ENCODE measurements at places on chromosomes 4 and X. TPM values are rescaled to one million over a fixed set of nuclear protein-coding genes. Genes with fewer than 3 reads are reported as not detected.

GRCh38 chr4:92339676-92340075 lies 35.9 kb downstream of the GRID2 start:
- H3K36me3 ChIP-seq = no peaks in the 10 kb centered on the region
- H3K27me3 ChIP-seq = no peaks in the 10 kb centered on the region
- H3K4me3 ChIP-seq = no peak overlapping the region
- ATAC-seq = no peak

The ARSD gene
- 2.5 TPM for total RNA-seq

- H3K27ac ChIP-seq = no peak overlapping the region
- no peaks in the 10 kb centered on the region for H3K27me3 ChIP-seq
- no peak for ATAC-seq
- H3K36me3 ChIP-seq = no peaks in the 10 kb centered on the region
- H3K4me1 ChIP-seq = peaks cover 27% of the 10 kb centered on the region
These were observed 15.8 kb upstream of the IL21 start for GRCh38 chr4:122636697-122637096.

- no peaks in the 10 kb centered on the region for H3K36me3 ChIP-seq
- no peak overlapping the region for H3K27ac ChIP-seq
- peaks cover 23% of the 10 kb centered on the region for H3K27me3 ChIP-seq
These were observed 15.0 kb upstream of the RAI2 start for GRCh38 chrX:17876135-17876534.

The C4orf17 gene
- total RNA-seq = not detected

The MAGEB4 gene
- not detected for total RNA-seq

DNA sequence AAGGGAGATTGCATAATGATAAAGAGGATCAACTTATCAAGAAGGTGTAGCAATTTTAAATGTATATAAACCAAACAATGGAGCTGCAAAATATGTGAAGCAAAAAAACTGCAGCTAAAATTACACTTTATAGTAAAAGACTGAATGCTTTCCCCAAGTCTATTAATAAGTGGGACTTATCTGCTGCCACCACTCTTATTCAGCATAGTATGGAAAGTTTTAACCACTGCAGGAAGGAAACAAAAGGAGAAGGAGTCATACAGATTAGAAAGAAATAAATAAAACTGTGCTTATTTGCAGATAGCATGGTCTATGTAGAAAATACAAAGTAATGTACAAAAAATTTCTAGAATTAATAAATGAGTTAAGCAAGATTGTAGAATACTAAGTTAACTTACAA lies 94.1 kb upstream of the GK2 start:
- H3K36me3 ChIP-seq = no peaks in the 10 kb centered on the region
- H3K4me3 ChIP-seq = no peak overlapping the region
- H3K4me1 ChIP-seq = no peaks in the 10 kb centered on the region
- ATAC-seq = no peak
- no peak overlapping the region for H3K27ac ChIP-seq
- peaks cover 3% of the 10 kb centered on the region for H3K27me3 ChIP-seq

The AKAP14 gene
- not detected for total RNA-seq

- H3K4me1 ChIP-seq = no peaks in the 10 kb centered on the region
- H3K4me3 ChIP-seq = no peak overlapping the region
- H3K27me3 ChIP-seq = peaks cover 15% of the 10 kb centered on the region
- H3K27ac ChIP-seq = no peak overlapping the region
- ATAC-seq = no peak
These were observed 23.9 kb downstream of the SCD5 start for GRCh38 chr4:82774711-82775171.

The TLR10 gene
- total RNA-seq = 0.19 TPM

The KIAA1210 gene
- not detected for total RNA-seq

DNA sequence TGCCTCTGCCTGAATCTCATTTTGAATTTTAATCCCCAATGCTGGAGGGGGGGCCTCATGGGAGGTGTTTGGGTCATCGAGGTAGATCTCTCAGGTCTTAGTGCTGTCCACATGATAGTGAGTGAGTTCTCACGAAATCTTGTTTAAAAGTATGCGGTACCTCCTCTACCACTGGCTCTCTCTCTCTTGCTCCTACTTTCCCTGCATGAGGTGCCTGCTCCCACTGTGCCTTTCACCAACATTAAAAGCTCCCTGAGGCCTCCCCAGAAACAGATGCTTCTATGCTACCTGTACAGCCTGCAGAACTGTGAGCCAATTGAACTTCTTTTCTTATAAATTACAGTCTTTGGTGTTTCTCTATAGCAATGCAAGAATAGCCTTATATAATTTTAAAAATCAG lies 560.7 kb upstream of the CPEB2 start:
- H3K27ac ChIP-seq = no peak overlapping the region
- H3K36me3 ChIP-seq = no peaks in the 10 kb centered on the region
- no peaks in the 10 kb centered on the region for H3K4me1 ChIP-seq
- no peaks in the 10 kb centered on the region for H3K27me3 ChIP-seq

The GRPR gene
- not detected for total RNA-seq

- no peak overlapping the region for H3K4me3 ChIP-seq
- peaks cover 4% of the 10 kb centered on the region for H3K27me3 ChIP-seq
- H3K27ac ChIP-seq = no peak overlapping the region
- ATAC-seq = no peak
- no peaks in the 10 kb centered on the region for H3K4me1 ChIP-seq
These were observed 204.8 kb downstream of the LDB2 start for GRCh38 chr4:16693641-16694040.

- H3K36me3 ChIP-seq = no peaks in the 10 kb centered on the region
- peak overlapping the region; percentile 62 for H3K4me3 ChIP-seq
- no peak overlapping the region for H3K27ac ChIP-seq
- no peak for ATAC-seq
- H3K4me1 ChIP-seq = peaks cover 7% of the 10 kb centered on the region
These were observed 660 bp upstream of the COL25A1 start for GRCh38 chr4:109303140-109303496.

The PAK3 gene
- total RNA-seq = 0.67 TPM

GRCh38 chr4:152784490-152785350 lies 5.0 kb downstream of the ARFIP1 start:
- peaks cover 26% of the 10 kb centered on the region for H3K4me1 ChIP-seq
- no peak overlapping the region for H3K4me3 ChIP-seq
- no peak for ATAC-seq
- H3K36me3 ChIP-seq = peaks cover 4% of the 10 kb centered on the region
- H3K27ac ChIP-seq = no peak overlapping the region
- H3K27me3 ChIP-seq = no peaks in the 10 kb centered on the region

The ZDHHC15 gene
- not detected for total RNA-seq

DNA sequence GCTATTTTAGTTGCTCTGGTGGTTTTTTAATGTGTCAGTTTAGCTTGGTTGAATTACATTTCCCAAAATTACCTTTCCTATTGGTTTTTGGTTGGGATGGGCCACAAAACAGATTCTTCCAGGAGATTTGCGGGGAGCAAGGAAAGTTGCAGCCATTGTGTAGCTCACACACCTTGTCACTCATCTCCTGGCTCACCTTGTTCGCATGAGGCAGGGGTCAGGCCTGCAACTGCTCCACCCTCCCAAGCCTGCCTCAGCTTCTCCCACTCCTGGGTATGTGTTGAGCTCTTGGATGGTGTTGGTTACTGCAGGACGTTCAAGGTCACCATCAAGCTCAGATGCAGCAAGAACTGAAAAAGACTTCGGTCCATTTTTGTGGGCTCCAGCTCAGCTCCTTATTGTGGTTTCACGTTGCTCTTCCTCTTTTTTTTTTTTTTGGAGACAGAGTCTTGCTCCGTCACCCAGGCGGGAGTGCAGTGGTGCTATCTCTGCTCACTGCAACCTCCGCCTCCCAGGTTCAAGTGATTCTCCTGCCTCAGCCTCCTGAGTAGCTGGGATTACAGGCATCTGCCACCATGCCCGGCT lies 95.6 kb upstream of the METTL14 start:
- peaks cover 10% of the 10 kb centered on the region for H3K36me3 ChIP-seq
- peaks cover 9% of the 10 kb centered on the region for H3K27me3 ChIP-seq
- H3K4me1 ChIP-seq = peaks cover 9% of the 10 kb centered on the region

The TKTL1 gene
- 0.54 TPM for total RNA-seq

- no peaks in the 10 kb centered on the region for H3K27me3 ChIP-seq
- ATAC-seq = no peak
- H3K4me3 ChIP-seq = no peak overlapping the region
- no peak overlapping the region for H3K27ac ChIP-seq
- H3K36me3 ChIP-seq = no peaks in the 10 kb centered on the region
These were observed 18.4 kb upstream of the DDX60 start for GRCh38 chr4:168336837-168337549.

- no peak overlapping the region for H3K4me3 ChIP-seq
- H3K36me3 ChIP-seq = no peaks in the 10 kb centered on the region
- H3K27ac ChIP-seq = no peak overlapping the region
- H3K27me3 ChIP-seq = no peaks in the 10 kb centered on the region
- H3K4me1 ChIP-seq = peaks cover 6% of the 10 kb centered on the region
These were observed 33.4 kb upstream of the SRD5A3 start for GRCh38 chr4:55312489-55313101.

DNA sequence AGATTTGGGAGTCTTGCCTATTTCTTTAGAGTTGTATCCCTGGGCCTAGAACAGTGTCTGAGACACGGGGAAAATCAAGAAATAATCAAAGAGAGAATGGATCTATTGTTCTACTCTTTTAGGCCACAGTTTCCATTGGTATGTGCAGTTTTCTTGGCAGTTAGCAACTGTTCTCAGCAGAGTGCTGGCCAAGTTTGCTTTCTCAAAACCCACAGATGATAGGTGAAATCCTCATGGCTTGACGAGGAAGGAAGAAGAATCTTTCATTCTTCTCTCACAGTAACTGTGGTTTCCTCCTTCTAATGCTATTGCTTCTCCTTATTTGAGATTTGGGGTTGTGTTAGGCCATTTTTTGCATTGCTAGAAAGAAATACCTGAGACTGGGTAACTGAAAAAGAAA lies 42.2 kb downstream of the AGA start:
- H3K4me1 ChIP-seq = peaks cover 31% of the 10 kb centered on the region
- H3K36me3 ChIP-seq = no peaks in the 10 kb centered on the region
- peak overlapping the region; percentile 6 for H3K4me3 ChIP-seq
- H3K27ac ChIP-seq = no peak overlapping the region

GRCh38 chrX:72137846-72138495 lies 6.3 kb upstream of the RTL5 start:
- H3K36me3 ChIP-seq = peaks cover 14% of the 10 kb centered on the region
- H3K4me1 ChIP-seq = peaks cover 6% of the 10 kb centered on the region
- ATAC-seq = no peak
- H3K27ac ChIP-seq = no peak overlapping the region

The ZBED1 gene
- total RNA-seq = 27.4 TPM

- H3K4me3 ChIP-seq = no peak overlapping the region
- no peak for ATAC-seq
- peaks cover 6% of the 10 kb centered on the region for H3K27me3 ChIP-seq
These were observed 54.5 kb upstream of the SMARCA5 start for GRCh38 chr4:143458966-143459365.

GRCh38 chrX:48459483-48459882 lies 10.6 kb downstream of the SLC38A5 start:
- H3K27ac ChIP-seq = peak overlapping the region; percentile 48
- peaks cover 5% of the 10 kb centered on the region for H3K4me1 ChIP-seq
- no peak overlapping the region for H3K4me3 ChIP-seq
- ATAC-seq = no peak
- H3K27me3 ChIP-seq = no peaks in the 10 kb centered on the region
- peaks cover 57% of the 10 kb centered on the region for H3K36me3 ChIP-seq

DNA sequence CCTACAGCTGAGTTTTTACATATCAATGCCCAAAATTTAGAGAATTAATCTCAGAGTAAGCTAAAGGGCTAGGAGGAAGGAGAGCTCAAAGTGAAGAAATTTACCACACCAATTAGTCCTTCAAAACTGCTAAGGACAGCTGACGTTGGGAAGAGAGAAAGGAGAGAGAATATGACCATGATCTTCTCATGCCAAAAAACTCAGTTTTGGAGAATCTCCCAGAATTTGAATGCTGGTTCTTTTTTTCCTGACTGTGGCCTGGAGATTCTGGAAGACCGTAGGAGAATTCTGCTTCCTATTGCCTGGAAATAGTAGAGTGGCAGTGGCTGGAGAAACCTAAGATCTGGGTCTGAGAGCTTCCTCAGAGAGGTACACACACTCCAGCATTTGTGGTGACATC lies 834.4 kb upstream of the SLIT2 start:
- no peak overlapping the region for H3K4me3 ChIP-seq
- no peaks in the 10 kb centered on the region for H3K4me1 ChIP-seq
- no peak overlapping the region for H3K27ac ChIP-seq
- H3K27me3 ChIP-seq = no peaks in the 10 kb centered on the region
- ATAC-seq = no peak
- H3K36me3 ChIP-seq = no peaks in the 10 kb centered on the region

DNA sequence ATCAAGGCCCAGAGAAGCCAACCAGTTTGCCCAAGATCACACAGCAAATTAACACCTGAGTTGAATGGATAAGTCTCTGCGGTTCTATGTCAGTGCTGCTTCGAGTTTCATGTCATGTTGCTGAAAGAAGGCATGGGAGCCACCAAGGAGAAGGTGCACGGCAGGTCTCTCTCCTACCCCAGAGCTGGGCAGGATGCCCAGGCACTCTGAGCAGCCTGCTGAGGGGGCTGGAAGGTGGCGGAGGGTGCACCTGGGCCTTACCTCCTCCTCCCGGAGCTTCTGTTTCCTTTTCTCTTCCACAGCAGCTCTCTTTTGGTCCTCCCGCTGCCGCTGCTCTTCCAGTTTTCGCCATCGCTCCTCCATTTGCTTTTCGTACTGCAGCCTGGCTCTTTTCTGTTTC lies 53.6 kb downstream of the MAP7D2 start:
- ATAC-seq = no peak
- H3K27me3 ChIP-seq = no peaks in the 10 kb centered on the region
- no peak overlapping the region for H3K27ac ChIP-seq
- no peak overlapping the region for H3K4me3 ChIP-seq
- no peaks in the 10 kb centered on the region for H3K36me3 ChIP-seq
- no peaks in the 10 kb centered on the region for H3K4me1 ChIP-seq

GRCh38 chrX:15525664-15526416 lies 25.2 kb downstream of the BMX start:
- H3K4me3 ChIP-seq = no peak overlapping the region
- no peaks in the 10 kb centered on the region for H3K36me3 ChIP-seq
- H3K4me1 ChIP-seq = no peaks in the 10 kb centered on the region
- no peak for ATAC-seq
- H3K27me3 ChIP-seq = peaks cover 8% of the 10 kb centered on the region
- H3K27ac ChIP-seq = no peak overlapping the region

The FMR1NB gene
- not detected for total RNA-seq

GRCh38 chrX:47278691-47279090 lies 45.9 kb downstream of the USP11 start:
- ATAC-seq = no peak
- no peaks in the 10 kb centered on the region for H3K4me1 ChIP-seq
- no peaks in the 10 kb centered on the region for H3K36me3 ChIP-seq
- no peak overlapping the region for H3K4me3 ChIP-seq
- no peaks in the 10 kb centered on the region for H3K27me3 ChIP-seq

GRCh38 chrX:9522378-9523155 lies 57.7 kb downstream of the TBL1X start:
- H3K4me1 ChIP-seq = peaks cover 16% of the 10 kb centered on the region
- H3K36me3 ChIP-seq = peaks cover 5% of the 10 kb centered on the region
- H3K4me3 ChIP-seq = no peak overlapping the region
- H3K27me3 ChIP-seq = no peaks in the 10 kb centered on the region
- H3K27ac ChIP-seq = no peak overlapping the region

Data from activated T-helper 17 cell treated with anti-CD3 and anti-CD28 coated beads, Interleukin-2, amount 50 U/mL, for 72 hours (primary cell).